Activated T-cell treated with anti-CD3 and anti-CD28 coated beads, Interleukin-2, amount 50 U/mL, for 48 hours (primary cell): ENCODE measurements at places on chromosomes 3 and 15.

GRCh38 chr3:128283421-128283820 lies 130.1 kb downstream of the EEFSEC start:
- no peak for DNase-seq

DNA sequence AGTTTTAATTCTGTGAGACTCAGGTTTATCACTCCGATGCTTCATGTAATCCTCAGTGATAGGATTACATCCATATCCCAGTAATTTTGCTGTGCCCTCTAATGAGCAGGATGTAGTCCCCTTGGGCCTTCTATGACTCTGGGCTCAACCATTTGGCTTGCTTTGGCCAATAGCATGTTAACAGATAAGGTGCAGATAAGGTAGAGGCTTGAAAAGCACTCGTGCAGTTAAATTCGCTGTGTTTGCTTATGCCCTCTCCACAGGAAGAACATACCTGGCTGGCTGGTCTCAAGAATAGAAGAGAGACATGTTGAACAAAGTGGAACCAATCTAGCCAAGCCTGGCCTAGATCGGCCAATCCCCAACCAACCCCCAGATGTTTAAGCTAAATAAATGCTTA lies 20.1 kb downstream of the CCDC13 start:
- no peak for DNase-seq

DNA sequence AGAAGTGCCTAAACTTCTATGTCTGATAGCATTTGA lies at the start of gene TP63:
TSS of gene TP63 (plus strand) at position 17 of the 36 bp plus-strand sequence. CDS start 127 bp downstream, outside the sequence.
- DNase-seq: no peak

GRCh38 chr15:41594801-41595746 lies 36.1 kb downstream of the TYRO3 start:
- DNase-seq: no peak

- no peak for DNase-seq
Observed at GRCh38 chr3:123733805-123734526, 149.1 kb upstream of the HACD2 start.

DNA sequence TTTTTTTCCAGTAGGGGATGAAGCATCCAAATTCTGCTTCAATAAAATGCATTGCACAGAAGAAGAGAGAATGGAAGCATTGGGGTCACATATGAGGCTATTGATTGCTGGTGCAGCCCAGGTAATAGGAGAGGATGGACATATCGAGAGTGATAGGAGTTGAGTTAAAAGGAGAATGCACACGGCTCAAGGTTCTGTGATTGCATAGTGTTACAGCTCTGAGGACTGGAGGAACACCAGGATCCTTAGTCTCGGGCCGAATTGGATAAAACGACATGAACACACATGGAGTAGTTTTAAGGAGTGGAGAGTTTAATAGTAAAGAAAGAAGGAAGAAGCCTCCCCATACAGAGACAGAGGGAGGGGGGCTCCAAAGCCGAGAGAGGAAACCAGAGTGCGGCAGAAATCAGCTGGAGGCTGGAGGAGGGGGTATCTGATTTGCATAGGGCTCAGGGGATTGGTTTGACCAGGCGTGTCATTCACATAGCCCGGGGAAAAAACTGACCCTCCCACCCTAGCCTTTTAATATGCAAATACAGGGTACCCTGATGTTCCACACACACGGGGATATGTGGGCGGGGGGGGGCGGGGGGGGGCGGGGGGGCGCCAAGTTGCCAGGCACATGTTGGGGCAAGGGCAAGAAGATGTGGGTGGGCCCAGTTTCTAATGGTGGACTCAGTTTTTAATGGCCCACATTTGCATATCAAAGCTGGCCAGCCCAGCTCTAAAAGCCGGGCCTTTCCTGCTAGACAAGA lies 156.9 kb downstream of the AGBL1 start:
- DNase-seq: no peak

- no peak for DNase-seq
Observed at GRCh38 chr3:72437661-72438406, 410.4 kb downstream of the SHQ1 start.

DNA sequence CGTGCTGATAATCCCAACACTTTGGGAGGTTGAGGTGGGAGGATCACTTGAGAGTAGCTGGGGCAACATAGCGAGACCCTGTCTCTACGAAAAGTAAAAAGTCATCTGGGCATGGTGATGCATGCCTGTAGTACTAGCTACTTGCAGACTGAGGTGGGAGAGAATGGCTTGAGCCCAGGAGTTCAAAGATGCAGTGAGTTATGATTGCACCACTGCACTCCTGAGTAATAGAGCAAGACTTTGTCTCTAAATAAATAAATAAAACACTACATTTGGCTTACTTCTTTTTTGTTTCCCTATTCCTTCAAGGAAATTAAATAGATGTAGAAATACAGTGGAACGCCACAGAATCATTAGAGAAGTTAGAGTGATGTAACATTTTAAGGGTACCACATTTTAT lies 20.1 kb upstream of the LDHAL6B start:
- no peak for DNase-seq

DNA sequence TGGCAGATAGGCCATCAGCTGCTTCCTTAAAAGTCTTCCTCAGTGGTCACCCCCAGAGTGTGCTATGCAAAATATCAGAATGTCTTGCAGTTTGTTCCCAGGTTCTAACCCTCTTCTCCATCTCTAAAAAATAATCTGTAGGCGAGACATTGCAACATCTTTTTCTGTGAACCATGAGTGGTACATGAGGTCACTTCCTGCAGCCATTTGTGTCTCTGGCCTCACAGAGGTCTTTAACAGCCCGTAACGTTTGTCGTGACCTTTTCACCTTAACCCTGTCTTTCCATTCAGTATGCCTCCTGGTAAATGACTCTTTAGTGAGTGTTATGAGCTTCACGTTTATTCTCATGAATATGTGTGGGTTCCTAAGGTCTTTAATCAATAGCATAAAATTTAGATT lies 145.4 kb downstream of the KLHL25 start:
- DNase-seq: peak; percentile 51

DNA sequence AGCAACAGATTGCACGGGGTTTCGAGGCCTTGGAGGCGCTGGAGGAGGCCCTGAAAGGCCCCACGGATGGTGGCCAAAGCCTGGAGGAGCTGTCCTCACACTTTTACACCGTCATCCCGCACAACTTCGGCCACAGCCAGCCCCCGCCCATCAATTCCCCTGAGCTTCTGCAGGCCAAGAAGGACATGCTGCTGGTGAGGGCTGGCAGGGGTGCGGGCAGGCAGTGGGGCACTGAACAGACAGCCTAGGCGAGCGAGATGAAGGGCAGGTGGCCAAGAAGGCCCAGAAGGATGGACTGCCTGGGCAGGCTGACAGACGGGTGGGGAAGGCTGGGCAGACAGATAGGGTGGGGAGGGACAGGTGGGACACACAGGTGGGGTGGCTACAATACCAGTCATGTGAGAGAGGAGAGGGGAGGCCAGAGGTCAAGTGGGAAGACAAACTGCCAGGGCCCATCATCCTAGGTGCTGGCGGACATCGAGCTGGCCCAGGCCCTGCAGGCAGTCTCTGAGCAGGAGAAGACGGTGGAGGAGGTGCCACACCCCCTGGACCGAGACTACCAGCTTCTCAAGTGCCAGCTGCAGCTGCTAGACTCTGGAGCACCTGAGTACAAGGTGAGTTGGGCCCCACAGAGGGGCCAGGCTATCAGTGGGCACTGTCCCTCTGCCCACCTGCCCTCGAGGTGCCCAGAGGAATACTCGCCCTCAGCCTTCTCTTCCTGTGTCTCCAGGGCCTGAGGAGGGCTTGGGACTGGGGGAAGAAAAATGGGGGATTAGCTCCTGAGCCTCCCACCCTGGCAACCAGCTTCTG lies 3.1 kb downstream of the PARP3 start:
- no peak for DNase-seq

DNA sequence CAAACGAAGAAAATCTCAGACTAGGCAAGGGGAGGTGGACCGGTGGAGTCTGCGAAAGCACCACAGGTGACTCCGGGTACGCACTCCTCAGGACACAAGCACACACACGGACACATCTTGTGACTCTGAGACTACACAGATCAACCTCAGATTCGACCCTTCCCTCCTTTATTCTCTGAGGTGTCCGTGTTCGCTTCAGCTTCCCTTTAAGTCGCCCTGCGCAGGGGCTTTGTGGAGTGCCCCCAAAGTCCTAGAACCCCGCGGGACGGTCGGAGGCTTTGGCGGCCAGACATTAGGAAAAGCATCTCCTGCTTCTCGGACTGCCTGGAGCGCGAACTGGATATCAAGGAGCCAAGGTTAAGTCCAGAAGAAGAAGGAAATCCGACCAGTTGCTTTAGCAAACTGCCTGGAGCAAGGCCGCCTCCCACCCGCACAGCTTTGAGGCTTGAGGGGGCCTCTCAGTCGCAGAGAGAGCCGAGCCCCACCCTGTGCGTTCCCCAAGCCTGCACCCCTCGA lies 730 bp downstream of the DGKG start:
- DNase-seq: no peak

- DNase-seq: no peak
Observed at GRCh38 chr3:185041540-185041939, 111.3 kb downstream of the C3orf70 start.

DNA sequence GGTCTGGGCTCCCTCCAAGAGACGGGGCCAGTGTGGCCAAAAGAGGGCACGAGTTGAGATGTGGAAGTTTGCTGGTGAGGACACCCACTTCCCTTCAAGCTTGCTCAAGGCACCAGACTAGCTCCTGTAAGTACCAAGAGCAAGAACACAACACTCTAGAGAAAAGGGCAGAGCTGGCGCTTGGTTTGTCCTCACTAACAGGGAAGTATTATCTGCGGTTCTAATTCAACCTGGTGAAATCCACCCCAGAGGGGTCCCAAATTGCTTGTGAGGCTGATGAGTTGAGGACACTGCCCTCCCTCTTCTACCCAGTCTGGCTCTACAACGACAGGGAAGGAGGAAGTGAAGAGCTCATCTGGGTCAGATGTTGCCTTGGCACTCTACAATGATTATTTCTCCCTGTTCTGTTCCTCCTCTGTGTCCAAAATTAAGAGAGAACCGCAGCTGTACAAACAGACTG lies 16.9 kb upstream of the FSIP1 start:
- DNase-seq: no peak

GRCh38 chr3:187251599-187251998 lies 39.9 kb downstream of the MASP1 start:
- no peak for DNase-seq
